ENCODE measurements at places on chromosomes 7 and 10.

DNA sequence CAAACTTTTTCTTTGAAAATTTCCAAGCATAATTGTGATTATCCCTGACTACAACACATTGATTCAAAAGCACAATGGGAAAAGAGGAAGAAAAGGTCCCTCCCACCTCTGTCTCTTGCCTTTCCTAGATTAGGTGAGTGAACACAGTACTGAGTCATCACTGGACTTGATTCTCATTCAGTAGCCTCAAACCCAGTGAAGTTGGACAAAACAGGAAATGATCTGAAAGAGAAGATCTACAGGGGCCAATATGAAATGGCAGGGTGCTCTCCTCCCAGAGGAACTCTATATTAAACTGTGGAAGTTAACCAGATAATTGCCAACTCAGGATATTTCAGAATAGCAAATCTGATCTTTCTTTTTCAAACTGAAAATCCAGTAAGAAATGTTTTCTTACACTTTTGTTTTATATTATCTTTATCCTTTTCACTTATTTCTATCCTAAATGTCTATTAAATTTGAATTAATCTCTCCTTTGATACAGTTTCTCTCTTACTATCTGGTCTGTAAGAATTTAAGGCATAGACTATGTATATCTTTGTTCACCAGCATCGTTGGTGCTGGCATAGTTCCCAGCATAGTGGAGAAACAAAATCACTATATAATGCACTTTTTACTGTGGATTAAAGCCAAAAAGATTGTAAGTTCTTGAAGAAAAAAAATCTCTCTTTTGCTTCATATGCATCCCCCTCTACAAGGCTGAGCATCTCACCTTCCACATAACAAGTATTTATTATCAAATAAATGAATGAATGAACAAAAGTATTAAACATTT lies 41.4 kb upstream of the IKZF1 start:
- DNase-seq = no peak

GRCh38 chr7:96314402-96315124 lies 7.3 kb downstream of the SLC25A13 start:
- DNase-seq = no peak

- DNase-seq = no peak
Measured at GRCh38 chr7:65980478-65981250, 1.3 kb downstream of the GUSB start.

GRCh38 chr10:12186323-12186722 lies 9.4 kb downstream of the NUDT5 start:
- DNase-seq = no peak
